ENCODE measurements at places on chromosomes 11 and 22.
A peak's percentile ranks its signal among the peaks of the same experiment; 100 is the strongest.

- DNase-seq, result no peak
Observed at GRCh38 chr11:18471995-18472394, 16.3 kb downstream of the LDHAL6A start.

GRCh38 chr11:78708388-78708787 is 133.7 kb upstream of the NARS2 start:
- no peak for DNase-seq

DNA sequence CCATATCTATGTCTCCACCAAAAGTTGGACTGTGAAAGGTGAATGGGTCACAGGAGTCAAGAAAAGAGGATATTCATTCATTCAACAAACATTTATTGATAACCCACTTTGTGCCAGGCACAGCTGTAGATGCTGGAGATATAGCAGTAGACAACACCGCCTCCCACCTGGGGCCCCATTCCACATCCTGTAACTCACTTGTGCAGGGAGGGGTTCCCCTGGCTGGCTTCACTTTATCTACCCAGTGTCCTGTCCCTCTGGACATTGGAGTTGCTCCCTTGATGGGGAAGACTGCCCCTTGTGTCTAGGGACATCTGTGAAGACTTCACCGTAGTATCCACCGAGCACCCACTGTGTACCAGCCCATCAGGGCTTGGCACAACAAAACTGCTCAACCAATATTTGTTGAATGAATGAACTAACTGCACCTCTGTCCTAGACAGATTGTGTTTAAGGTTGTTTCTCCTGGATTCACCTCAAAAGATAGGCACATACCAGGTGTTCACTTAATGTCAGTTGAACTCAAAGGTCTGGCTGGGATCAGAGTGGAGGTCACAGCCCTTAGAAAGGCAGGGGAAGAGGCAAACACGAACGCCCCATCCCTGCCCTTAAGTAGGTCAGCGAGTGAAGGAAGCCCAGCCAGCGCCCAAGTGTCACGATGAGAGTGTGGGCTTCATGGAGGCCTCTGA is 1.4 kb upstream of the OVOL1 start:
- no peak for DNase-seq

GRCh38 chr11:119831011-119831410 is 102.0 kb upstream of the NECTIN1 start:
- DNase-seq, result no peak

DNA sequence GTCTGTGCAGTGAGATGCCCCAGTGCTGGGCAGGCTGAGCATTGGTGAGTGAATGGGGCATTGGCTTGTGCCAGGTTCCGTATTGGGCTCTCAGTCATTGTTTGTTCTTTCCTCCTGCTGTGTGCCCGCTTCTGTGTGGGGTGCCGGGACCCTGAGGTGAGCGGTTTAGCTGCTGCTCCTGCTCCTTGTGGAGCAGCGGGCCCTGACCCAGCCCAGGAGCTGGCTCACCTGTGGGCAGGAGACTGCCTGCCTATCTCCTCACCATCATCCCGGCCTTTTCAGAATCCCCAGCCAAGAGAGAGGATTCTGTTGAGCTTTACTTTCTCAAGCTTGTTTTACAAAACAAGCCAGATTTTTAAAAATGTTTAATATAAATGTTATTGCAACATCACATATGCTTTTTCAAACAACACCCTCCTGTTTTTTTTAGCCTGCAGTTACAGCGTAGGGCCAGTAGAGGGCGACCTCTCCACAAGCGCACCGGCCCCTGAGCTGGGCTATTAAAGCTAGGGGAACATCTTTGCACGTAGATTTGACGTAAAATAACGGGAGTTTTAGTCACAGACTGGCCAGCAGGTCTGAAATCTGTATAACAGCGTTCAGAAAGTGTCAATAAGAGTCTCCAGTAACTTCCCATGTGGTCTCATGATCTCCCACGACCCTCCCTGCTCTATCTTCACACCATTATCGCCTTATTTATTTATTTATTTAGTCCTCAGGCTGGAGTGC is 25.1 kb upstream of the RELT start:
- peak; percentile 54 for DNase-seq

GRCh38 chr22:23376256-23376655 is 195.9 kb downstream of the BCR start:
- DNase-seq, result no peak

DNA sequence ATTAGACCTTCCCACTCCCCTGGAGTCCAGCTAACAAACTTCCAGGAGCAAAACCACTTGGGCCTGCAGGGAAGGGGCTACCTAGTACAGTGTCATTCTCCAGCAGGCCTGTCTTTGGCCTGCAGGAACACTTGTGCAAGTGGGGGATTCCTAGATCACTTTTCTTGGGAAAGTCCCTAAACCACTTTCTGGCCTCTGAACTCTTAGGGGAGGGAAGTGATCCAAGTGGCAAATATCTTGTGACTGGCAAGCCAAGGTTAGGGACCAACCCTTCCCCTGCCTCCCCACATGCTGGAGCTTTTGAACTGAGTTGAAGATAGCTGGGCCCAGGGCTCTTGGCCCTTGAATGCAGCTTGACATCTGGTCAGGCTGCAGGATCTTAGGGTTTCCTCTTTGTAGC is 17.2 kb downstream of the PPFIBP2 start:
- DNase-seq, result no peak

DNA sequence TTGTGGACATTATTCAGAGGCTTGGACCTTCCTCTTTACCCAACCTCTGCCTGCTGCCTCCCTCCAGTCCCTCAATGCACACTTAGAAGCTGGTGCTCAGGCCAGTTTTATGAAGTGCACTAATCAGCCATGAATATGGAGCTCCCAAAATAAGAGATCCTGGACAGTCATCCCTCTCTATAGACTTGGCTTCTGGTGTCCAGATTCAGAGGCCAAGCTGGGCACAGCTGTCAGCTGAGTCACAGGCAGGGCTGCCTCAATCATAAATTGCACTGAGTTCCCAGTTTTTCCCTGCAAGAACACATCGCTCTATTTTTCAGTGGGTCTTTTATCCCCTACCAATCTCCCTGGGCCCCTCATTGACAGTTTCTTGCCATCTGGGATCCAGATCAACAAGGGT is 161.7 kb upstream of the CADM1 start:
- DNase-seq, result no peak

DNA sequence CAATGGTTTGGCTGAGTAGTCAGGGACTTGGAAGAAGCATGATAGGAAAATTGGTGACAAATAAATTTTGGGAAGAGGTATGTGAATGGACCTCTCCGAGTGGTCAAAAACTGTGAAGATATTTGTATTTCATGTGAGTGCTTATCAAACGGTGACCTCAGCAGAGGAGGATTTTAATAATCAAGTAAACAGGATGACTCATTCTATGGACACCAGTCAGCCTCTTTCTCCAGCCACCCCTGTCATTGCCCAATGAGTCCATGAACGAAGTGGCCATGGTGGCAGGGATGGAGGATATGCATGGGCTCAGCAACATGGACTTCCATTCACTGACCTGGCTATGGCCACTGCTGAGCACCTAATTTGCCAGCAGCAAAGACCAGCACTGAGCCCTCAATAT is 21.2 kb downstream of the MS4A4E start:
- no peak for DNase-seq

- no peak for DNase-seq
Observed at GRCh38 chr11:67347964-67348749, 5.2 kb downstream of the POLD4 start.

DNA sequence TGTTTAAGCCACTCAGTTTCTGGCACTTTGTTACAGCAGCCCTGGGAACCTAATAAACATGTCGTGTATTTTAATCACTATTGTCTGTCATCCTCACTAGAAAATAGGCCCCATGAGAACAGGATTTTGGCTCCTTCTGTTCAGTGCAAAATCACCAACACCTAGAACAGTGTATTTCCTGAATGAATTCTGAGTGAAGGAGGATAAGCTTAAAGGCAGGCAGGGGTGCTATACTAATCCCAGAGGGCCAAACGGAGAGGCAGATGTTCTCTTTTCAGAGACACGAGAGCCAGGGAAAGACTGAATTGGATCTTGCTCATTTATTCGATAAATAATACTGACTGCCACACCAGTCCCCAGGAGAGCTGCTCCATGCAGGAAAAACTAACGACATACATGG is 10.4 kb downstream of the SMCO4 start:
- DNase-seq, result no peak

DNA sequence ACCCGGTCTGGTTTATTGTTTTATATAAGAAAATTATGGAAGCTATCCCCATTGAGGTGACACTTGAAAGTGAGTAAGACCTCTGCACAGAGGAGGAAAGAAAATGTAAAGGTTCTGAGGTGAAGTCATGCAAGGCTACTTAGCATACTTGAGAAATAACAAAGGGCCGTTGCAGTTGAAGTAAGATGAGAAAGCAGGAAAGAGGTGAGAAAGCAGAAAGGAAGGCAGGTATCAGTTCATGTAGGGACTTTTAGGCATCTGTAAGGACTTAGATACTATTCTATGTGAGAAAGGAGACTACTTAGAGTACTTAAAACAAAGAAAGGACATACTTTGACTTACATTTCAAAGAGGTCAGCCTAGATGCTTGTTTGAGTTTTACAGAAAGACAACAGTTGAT is 84.7 kb downstream of the CASP12 start:
- no peak for DNase-seq

GRCh38 chr11:30818721-30819120 is 232.6 kb upstream of the MPPED2 start:
- no peak for DNase-seq

DNA sequence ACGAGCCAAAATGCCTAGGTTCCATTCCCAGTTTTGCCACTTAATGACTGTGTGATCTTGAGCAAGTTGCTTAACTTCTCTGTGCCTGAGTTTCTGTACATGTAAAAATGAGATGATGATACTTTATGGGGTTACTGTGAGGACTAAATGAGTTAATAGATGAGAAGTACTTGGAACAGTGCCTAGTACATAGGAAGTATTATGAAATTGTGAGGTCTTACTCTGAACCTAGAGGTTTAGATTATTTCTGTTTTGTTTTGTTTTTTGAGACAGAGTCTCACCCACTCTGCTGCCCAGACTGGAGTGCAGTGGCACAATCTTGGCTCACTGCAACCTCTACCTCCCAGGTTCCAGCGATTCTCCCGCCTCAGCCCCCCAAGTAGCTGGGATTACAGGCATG is 227.0 kb upstream of the POU2AF2 start:
- no peak for DNase-seq

DNA sequence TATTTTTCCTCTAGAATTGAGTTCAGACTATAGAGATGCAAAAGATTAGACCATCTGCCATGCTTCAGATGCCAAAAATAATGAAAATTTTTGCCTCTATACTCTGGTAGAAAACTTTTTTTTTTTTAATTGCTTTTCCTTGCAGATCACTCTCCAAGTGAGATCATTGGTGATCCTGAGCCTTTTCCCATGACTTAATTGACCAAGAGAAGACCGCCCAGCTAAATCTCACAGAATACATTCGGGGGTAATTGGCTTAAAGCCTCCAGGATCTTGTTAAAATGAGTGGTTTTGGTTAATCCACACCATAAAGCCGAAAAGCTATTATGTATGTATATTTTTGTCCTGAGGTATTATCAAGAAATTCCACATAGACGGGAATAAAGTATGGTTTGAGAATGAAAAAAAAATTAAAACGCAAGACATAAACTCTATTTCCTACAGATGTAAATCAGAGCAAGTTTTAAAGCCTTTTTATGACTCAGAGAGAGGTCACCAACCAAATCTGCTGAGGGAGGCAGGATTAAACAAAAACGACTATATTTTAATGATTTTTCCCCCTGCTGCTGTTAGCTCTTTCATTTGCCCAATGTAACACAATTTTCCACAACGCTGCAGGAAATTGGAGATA is 64.0 kb downstream of the PARVA start:
- no peak for DNase-seq

DNA sequence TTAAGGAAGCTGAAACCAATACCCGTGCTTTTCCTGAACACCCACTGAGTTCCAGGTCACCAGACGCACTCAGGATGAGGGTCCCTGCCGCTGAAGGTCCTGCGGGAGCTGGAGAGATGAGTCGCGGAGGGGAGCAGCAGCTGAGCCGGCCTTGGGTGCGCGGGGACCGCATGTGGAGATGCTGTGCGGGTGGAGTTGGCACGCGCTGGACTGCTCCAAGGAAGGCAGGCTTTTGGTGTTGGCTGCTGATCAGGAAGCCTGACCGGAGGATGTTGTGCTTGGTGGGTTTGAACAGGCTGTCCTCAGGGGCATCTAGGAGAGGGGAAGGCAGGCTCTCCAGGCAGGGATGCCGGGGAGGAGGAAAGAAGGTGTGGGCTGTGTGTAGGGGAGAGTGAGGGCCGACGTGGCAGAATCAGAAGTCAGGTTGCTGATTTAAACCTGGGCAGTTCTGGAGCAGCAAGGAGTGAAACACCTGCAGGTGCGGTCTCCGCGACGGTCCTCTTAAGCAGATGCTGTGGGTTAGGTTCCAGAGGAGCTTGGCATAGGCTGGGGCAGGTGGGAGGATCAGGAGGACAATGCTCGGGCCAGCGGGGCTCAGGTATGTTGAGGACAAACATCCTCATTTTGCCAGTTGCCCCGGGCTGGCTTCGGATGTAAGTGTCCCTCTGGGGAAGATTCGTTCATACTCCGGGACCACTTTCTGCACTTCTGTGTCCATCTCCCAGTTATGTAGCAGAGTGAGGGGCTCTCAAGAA is 197.5 kb upstream of the B3GAT1 start:
- DNase-seq, result no peak

DNA sequence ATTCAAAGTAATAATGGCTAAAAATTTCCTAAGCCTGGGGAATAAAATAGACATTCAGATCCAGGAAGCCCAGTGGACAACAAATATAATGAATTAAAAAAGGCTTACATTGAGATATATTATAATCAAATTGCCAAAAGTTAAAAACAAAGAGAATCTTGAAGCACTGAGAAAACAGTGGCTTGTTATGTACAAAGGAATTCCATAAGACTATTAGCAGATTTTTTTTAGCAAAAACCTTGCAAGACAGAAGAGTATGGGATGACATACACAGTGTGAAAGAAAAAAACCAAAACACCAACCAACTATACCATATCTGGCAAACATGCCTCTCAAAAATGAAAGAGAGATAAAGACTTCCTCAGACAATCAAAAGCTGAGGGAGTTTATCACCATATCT is 20.7 kb downstream of the OR10V1 start:
- no peak for DNase-seq

DNA sequence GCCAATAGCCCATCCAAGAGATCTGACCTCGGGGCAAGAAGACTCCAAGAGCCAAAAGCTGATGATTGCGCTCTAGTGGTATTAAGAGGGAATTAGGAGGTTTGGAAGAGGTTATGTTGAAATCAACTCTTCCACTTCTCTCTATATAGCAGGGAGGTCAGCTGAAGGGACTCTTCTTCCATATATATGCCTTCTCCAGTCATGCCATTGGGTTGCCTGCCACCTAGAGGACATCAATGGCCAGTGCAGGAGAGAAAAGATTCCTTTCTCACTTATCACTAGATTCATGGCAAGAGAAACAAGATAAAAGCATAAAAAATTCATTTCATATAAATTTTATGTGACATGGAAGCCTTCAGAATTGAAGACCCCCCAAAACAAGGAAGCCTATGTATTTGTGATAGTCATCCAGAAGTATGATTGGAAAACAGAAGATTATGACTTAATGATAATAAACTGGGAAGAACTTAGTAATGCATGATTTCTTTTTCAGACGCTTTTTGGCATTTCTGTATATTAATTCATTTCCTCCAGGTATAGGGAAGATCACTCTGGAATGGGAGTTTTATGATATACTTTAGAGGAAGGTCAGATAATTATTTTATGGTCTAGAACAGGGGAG is 435.1 kb upstream of the DDI1 start:
- peak; percentile 9 for DNase-seq
